Non-pigmented ciliary epithelial cell (primary cell): ENCODE measurements at places on chromosomes 11 and 22.
A peak's percentile ranks its signal among the peaks of the same experiment; 100 is the strongest.

- no peak for DNase-seq
Measured at GRCh38 chr22:42633013-42633412, 7.4 kb downstream of the ATP5MGL start.

DNA sequence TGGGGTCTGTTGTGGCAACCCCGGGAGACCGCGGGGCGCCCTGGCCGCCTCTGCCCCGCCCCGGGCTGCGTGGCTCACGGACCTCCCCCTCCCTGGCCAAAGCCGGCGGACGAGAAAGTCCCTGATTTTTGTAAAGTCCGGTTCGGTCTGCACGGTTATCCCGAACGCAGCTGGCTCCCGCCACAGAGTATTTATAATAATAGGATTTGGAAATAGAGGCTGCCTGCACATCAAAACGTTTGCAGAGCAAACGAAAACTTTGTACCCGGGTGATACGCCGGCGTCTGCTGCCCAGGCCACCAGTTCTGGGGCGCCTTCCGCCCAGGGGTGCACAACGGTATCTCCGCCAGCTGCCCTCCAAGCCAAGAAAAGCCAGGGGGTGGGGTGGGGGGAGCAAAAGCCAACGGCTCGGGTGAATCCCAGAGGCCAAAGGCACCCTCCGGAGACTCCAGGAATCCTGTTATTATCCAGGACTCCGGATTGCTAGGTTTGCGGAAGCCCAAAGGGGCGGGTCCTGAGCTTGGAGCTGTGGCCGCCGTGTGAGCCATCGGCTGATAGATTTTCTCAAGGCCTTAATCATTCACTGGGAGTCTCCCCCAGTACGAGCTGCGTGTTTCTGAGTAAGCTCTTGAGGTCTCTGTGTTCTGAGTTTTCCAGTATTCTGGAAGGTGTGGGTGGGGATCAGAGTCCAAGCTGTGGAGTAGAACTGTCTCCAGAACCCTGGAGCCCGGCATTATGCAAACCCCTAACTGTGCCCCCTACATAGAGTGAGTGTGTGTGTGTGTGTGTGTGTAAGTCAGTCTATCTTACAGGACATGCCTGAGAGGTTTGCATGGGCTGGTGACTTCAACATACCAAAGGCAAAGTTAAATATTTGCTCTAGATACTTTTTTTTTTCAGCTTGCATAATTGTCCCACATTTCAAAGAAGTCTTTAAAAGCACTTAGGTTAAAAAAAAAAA, 673 bp upstream of the SHANK2 start:
- no peak for DNase-seq

DNA sequence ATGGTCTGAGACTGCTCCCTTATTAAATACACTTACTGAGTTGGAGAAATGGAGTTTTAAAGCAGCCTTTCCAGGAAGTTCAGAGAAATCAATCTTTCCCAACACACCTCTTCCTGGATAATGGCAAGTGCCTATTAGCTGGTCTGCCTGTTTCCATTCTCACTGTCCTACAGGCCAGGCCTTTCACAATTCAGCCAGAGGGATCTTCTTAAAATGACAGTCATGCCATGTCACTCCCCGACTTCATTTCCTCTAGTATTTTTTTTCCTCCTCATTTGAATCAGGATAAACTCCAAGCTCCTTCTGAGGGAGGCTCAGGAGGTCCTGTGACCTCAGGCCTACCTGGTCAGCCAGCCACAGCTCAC, 62.6 kb downstream of the FDX1 start:
- DNase-seq = no peak

GRCh38 chr11:35146711-35147110, 7.7 kb downstream of the CD44 start:
- no peak for DNase-seq

GRCh38 chr11:119686177-119686882, 42.7 kb downstream of the NECTIN1 start:
- no peak for DNase-seq

DNA sequence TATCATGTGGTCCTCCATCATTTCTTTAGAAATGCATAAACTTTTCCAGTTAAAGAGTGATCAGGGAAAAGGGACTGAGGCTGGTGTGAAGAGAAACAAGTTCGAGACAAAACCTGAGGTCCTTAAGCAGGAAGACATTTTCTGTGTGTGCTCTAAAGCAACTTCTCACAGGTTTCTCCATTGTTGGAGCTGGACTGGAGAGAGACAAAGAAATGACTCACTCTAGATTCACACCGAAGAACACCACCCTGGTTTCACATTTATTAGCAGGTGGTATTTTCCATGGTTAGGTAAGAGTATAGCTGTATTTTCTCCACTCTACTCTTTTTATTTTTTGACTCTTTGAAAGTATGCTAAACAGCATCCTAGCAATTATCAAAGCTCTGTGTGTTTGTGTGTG, 736.4 kb downstream of the KCNA4 start:
- DNase-seq = no peak

DNA sequence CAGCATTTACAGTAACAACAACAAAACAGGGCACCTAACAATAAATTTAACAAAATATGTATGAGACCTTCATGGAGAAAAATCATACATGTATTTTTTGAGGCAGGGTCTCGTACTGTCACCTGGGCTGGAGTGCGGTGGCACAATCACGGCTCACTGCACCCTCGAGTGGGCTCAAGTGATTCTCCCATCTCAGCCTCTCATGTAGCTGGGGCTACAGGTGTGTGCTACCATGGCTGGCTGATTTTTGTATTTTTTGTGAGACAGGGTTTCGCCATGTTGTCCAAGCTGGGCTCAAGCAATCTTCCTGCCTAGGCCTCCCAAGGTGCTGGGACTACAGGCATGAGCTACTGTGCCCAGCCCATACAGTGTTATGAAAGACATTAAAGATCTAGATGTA, 278.1 kb downstream of the SWAP70 start:
- no peak for DNase-seq

- no peak for DNase-seq
Measured at GRCh38 chr11:29260939-29261705, 755.7 kb downstream of the KCNA4 start.

DNA sequence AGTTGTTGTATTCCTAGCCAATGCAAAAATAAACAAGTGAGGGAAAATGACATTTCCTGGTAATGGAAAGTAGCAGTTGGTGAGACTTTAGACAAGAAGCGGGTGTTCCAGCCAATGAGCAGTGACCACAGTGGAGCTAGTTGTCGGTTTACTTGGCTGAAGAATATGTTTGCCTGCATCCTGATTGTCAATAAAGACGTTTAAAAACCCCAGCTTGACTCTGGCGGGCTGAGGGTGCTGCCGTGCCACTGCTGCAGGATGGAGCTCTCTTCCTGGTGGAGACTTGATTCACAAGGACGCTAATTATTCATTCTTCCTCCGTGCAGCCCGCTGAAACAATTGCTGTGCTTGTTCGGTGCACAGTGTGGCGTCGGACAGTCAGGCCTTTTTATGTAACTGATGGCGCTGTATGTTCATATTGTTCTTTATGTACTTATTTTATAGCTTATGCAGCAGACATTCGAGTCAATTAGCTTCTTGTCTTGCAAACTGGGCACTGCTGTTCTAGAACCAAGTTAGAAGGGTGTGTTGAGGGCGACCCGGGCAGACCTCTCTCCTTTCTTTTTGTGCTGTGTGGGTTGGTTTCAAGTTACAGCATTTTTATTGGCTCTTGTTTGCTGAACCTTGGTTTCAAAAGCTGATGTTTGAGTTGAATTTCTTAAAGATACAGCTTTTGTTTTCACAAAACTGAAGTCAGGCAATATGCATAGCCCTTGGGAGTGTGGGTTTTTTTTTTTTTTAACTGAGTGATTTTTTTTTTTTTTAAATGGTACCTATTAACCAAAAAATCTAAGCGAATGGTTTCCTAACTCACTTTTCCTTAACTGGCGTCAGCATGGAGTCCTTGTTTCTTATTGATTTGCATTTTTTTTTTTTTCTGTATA, 153.9 kb downstream of the TEAD1 start:
- no peak for DNase-seq

- no peak for DNase-seq
Measured at GRCh38 chr11:31870609-31871309, 59.6 kb upstream of the PAX6 start.

DNA sequence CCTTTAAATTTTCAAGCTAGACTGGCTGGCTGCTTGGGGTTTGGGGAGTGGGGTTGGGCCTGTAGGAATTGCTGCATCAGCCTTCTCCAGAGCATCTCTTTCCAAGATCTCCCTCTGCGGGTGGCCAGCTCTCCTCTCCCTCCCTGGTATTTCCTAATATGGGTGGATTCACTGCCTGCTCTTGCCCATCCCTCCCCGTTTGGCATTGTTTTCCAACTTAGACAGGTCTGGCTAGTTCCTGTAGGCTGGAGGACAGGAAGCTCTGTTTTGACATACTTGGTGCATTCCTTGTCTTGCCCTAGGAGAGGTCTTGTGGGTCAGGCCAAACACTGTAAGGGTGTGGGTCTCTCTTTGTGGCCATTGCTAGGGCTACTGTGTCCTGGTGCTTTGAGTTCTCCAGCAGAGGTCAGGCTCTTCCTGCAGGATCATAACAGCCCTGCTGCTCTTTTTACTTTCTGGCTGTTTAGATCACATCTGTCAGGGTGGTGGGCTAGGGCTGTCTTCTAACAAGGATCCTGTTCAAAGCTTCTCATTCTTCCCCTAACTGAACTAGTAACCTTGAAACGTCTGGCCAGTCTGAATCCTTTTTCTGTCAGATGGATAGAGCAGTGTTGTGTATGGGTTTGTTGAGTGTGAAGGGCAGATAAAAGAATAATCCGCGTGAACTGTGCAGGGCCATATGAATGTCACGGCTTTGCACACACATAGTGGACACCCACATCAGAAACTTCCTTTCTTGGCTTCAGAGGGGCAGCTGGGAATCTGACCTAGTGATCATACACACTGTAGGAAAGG, 18.3 kb upstream of the MICALL1 start:
- no peak for DNase-seq

GRCh38 chr11:107963091-107963490, 34.8 kb downstream of the RAB39A start:
- DNase-seq = no peak

DNA sequence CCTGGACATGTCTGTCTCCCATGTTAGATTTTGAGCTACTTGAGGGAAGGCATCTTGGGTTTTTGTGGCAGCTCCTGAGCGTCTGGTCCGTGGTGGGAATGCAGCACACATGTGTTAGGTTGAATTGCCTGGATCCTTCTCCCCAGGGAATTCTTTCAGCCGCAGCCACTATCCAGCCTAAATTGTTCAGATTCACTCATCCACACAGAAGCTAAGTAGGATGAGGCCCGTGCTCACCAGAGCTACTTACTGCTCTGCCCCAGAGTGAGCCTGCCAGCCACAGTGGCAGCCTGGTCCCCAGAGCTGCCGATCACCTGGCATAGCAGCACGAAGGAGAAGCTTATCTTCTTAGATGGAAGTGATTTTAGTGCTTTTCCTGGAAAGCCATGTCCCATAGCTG, 34.4 kb upstream of the SORL1-AS1 start:
- no peak for DNase-seq

GRCh38 chr11:117941976-117942654, 12.9 kb upstream of the TMPRSS13 start:
- DNase-seq = no peak

DNA sequence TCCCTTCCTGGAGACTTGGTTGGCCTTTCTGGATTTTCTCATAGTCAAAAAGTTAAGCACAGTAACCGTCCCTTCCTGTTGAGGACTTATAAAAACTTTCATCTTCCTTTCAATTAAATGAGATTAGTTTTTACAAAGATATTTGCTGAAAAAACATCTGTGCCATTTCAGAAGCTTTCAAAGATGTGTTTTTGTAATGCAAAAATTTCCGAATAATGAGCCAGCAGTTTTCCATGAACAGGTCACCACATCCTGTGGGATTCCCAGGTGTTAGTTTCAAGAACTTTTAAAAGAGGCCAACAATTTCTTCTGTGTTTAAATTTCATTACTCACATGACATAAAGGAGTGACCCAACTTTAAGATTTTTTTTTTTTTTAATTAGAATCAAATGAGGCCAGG, 18.0 kb downstream of the NUP50 start:
- no peak for DNase-seq

DNA sequence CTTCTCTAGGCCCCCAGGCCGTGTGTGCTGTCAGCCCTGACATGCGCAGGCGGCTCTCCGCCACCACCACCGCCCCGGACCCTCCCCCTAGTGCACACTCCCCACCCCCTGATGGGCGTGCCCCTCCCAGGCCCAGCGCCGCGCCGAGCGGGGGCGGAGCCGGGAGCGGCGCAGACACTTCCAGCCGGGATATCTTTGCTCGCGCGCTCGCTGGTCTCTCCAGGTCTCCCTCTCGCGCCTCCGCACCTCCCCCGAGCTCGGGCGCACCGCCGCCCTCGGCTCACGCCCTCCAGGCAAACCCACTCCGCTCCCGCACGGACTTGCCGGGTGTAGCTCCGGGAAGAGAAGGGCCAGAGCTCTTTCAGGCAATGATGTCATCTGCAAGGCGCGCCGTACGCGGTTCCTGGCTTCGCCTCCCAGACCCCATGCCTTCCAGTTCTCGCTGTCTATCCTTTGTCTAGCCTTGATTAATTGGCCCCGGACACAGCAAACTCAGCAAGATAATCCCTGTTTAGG, at the start of gene SCN3B:
Gene SCN3B (minus strand): TSS at position 59 of the 516 bp plus-strand sequence. CDS start 823 bp downstream, outside the sequence.
- peak; percentile 48 for DNase-seq

DNA sequence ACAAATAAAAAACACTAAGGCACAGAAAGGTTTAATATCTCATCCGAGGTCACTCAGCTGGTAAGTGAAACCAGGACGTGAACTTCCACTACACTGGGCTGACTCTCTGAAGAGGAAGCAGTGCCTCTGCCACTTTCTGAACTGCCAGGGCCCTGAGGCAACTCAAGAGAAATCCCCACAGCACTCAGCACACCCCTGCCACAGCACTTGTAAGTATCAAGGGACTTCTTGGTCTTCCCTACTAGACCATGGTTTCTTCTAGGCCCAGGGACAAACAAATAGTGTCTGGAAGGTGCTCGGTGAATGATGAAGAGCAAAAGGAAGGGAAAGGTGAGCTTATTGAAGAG, 49.7 kb downstream of the RPL27A start:
- no peak for DNase-seq

DNA sequence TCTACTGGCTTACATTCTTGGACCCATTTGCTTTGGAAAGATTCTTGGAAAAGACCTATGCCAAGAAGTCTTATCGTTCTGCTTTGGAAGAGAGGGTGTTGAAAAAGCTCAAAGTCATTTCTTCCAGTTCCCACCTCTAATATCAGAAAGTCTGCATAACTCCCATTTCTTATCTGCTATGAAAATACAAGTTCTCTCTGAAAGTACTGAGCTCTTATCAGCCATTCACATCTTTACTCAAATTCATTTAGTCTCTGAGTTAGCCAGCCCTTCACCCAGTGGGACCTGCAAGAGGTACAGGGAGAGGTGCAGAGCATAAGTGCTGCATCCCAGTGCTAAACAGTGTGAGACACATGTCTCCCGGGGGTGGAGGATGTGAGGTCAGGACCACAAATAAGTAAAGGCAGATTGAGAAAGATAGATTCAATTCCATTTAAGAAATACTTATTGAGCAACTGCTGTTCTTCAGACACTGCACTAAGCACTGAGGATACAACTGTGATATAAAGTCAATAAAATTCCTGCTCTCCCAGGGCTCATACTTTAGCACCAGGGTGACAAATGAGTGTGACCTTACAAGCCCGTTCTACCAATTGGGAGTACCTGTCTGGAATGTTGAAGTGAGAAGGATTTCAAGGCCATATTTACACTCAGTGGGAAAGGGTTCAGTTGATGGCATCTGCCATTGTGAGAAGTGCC, 76.7 kb downstream of the PISD start:
- DNase-seq = peak; percentile 45

GRCh38 chr11:20443596-20443995, 56.1 kb downstream of the PRMT3 start:
- DNase-seq = no peak

- DNase-seq = no peak
Measured at GRCh38 chr22:44182588-44183286, 2.0 kb downstream of the PARVG start.

GRCh38 chr11:61254403-61255025, 13.5 kb downstream of the PGA5 start:
- peak; percentile 9 for DNase-seq

- DNase-seq = no peak
Measured at GRCh38 chr11:58575377-58576020, at the start of gene LPXN. LPXN (minus strand) TSS chr11:58575856; CDS start chr11:58575772, 84 bp downstream.
